ENCODE measurements at places on chromosomes 5 and 9.
A peak's percentile ranks its signal among the peaks of the same experiment; 100 is the strongest.

- no peak for DNase-seq
Measured at GRCh38 chr5:41770799-41771198, 99.4 kb downstream of the OXCT1 start.

- no peak for DNase-seq
Measured at GRCh38 chr9:85115473-85115872, 445.9 kb downstream of the NTRK2 start.

GRCh38 chr5:128234928-128235641, 151.5 kb downstream of the SLC12A2 start:
- no peak for DNase-seq

GRCh38 chr9:130304643-130305042, 39.1 kb downstream of the HMCN2 start:
- no peak for DNase-seq

DNA sequence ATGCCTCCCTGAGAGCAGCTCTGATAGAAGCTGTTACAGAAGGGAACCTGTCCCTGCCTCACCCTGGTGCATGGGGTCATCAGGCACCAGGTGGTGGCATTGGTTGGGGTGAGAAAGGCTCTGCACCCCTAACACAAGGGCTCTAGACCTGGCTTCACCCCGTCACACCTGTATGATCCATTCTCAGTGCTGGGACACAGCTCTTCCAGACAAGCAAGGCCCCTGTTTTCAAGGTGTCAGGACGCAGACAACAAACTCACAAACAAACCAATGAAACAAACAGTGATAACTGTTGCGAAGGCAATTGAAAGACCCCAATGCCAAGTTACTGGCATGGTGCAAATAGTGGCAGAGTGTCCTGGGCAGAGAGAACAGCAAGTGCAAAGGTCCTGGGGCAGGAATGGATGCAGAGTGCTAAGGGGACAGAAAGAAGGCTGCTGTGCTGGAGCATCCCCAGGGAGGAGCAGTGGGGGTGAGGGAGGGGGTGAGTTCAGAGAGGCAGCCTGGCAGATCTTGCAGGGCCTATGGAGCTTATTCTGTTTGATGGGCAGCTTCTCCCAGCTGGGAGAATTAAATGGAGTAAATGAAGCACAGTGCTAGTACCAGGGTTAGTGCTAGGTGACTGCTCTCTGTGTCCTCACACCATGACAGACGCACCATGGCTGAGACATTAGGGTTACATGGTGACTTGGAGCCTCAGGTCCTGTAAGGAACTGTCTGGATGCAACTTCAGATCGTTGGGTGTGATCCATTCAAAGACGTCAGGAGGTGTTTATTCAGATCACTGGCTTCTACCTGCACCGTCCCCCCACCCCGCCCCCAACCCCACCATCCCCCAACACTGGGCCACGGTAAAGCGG, 67.9 kb upstream of the UNC5A start:
- DNase-seq: no peak

- DNase-seq: peak; percentile 33
Measured at GRCh38 chr5:154421868-154422267, 23.9 kb upstream of the SAP30L start.

- DNase-seq: no peak
Measured at GRCh38 chr5:107812570-107813141, 141.9 kb upstream of the EFNA5 start.

DNA sequence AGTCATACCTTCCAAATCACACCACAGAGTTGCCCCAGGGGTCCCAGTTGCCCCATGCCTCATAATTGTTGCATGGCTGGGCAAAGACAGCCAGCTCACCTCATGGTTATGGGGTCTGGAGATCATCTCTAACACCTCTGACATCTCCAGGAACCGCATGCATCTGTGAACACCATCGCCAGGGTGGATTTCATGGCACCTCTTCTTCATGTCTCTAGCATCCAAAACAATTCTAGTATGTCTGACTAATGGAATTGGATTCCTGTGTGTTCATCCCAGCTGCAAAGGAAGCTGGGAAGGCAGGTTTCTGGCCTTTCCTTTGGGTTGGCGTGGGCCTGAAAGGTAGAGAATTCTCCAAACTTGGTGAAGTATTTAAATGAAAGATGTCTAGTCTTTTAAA, 122.3 kb upstream of the ABCA1 start:
- DNase-seq: no peak

DNA sequence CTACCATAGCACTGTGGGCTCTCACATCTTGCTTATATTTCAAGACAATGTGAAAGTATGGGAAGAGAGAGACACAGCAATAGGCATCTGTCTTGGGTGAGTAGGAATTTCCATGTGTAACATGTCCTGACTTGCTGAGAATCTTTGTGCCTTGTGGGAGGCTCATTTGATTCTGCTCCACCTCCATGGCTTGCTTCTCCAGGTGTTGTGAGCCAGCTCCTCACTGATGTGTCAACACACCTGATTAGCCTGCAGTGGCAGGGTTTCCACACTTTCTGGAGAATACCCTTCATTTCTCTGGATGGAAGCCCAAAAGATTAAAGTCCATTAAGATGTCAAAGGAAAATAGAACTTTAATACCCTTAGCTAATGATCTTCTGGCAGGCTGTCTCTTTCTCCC, 613.6 kb downstream of the ZNF608 start:
- no peak for DNase-seq

GRCh38 chr5:166497496-166498104, 1793.8 kb upstream of the WWC1 start:
- DNase-seq: no peak

DNA sequence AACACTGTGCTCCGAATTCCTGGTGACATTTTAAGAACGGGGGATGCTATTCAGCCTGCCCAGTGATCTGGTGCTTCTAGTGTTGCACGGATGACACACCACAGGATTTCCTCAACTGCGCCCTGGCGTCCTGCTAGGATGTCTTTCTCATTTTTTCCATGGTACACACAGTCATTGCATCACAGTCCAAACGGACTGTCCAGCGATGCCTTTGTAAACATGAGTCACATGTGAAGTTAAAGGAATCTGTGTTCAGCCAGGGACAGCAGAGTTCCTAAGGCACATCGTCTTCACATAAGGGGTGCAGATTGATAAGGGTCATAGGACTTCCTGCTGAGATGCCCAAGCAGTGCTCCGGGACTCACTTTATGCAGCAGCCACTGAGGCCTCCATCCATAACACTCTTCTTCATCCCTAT, 9.3 kb upstream of the PTPN3 start:
- no peak for DNase-seq

- DNase-seq: no peak
Measured at GRCh38 chr9:99167694-99168093, 54.0 kb downstream of the ALG2 start.

DNA sequence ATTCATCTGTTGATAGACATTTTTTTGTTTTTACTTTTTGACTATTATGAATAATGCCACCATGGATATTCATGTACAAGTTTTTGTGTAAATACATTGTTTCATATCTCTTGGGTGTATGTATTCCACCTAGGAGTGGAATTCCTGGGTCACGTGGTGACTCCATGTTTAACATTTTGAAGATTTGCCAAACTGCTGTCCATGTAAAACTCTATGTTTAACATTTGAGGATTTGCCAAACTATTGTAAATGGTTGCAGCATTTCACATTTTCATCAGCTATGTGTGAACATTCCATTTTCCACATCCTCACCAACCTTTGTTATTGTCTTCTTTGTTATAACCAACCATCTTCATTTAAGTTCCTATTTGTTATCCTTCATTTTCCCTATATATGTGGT, 12.2 kb downstream of the TMEFF1 start:
- DNase-seq: no peak

DNA sequence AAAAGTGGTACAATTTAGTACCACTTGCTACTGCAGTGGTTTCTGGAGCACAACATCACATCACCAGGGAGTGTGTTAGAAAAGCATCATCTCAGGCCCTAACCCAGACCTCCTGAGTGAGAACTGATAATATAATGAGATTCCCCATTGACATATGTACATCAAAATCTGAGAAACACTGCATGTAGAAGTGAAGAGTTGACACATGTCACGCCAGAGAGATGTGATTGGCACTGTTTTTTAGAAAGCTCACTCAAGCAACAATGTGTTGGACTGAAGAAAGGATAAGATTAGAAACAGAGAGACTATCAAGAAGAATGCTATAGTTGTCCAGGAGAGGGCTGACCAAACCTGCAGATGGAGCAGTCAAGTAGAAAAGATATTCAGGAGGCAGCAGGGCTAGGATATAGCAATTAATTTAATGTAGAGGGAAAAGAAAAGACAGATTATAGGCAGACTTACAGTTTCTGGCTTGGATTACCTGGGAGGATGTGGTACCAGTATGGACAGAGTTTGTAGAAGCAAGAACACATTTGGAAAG, 324.4 kb upstream of the ADAMTSL1 start:
- DNase-seq: no peak
